ENCODE measurements at places on chromosomes 1 and 21.

DNA sequence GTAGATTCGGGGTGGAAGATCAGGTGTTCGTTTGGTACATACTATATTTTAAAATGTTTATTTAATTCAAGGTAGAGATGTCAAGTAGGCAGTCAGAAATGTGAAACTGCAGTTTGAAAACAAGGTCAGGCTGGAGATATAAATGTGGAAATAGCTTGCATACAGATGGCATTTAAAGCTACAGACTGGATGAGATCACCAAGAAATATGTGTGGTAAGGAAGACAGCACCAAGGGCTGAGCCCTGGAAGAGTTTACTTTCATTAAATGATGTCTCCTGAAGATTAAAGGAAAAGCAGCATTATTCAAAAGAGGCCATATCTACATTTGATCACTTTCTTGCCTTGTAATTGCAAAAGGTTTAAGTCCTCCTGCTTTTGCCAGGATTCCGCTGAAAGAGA, 271.3 kb downstream of the PTBP2 start:
- no peak for DNase-seq

DNA sequence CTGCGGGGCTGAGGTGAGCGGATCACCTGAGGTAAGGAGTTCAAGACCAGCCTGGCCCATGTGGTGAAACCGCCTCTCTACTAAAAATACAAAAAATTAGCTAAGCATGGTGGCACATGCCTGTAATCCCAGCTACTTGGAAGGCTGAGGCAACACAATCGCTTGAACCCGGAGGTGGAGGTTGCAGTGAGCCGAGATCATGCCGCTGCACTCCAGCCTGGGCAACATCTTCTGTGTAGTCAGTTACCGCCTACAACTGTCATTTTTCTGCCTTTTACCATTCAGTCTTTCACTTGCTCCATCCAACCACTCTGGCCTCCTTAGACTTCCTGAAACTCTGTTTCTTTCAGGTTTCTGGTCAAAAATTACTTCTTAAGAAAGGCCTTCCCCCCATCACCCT, 2.2 kb downstream of the MYCBP start:
- no peak for DNase-seq

DNA sequence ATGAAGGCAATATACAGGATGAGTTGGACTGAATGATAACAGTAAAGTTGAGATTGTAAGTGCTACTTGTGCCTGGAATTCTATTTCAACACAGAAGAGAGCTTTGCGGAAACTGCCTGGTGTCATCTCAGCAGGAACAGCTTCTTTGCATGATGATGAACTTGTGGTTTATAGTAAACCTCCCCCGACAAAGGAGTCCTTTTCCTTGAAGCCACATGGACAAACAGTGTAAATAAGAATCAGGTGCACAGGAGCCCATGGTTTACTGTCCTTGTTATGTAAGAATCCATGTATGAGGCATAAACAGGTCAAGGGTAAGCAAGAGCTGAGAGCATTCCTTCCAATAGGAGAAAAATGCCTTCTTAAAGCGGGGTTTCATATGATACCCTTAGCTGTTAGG, 66.2 kb downstream of the PCNX2 start:
- DNase-seq = no peak

DNA sequence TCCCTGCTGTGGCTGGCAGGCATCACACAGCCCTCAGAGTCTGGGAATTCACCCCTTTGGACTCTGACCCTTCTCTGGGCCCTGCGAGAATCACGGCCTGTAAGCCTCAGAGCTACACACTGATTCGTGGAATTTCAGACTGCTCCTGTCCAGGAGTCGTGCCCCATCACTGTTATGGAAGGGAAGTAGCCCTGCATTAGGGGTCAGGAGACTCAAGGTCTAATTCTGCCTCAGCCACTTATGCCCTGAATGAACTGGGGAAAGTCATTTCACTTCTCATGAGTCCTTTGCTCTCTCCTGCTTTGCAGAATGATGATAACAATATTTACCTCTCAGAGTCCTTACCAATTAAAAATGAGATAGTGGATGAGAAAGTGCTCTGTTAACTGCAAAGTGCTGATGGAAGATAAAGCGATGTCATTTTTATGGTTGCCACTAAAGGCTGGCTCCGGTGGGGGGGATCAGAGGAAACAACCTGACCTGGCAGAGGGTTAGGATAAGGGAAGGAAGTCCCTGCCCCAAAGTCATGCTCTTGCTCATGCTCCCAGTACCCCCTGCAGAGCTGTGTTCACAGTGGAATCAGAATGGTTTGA, 148.6 kb upstream of the CD34 start:
- DNase-seq = no peak

GRCh38 chr1:69502991-69503390, 64.7 kb upstream of the LRRC7 start:
- DNase-seq = no peak

DNA sequence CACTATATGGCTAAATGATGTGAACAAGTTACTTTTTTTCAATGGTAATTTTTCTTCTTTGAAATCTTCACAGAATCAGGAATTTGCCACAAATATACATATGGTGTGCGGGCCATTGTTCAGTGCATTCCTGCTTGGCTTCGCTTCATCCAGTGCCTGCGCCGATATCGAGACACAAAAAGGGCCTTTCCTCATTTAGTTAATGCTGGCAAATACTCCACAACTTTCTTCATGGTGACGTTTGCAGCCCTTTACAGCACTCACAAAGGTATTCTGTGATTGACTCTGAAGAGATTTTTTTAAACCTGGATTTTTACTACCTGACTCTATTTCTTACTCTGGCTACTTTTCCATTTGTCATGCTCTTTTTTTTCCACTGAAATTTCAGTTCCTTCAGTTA, 76.2 kb upstream of the KIAA1614 start:
- no peak for DNase-seq

DNA sequence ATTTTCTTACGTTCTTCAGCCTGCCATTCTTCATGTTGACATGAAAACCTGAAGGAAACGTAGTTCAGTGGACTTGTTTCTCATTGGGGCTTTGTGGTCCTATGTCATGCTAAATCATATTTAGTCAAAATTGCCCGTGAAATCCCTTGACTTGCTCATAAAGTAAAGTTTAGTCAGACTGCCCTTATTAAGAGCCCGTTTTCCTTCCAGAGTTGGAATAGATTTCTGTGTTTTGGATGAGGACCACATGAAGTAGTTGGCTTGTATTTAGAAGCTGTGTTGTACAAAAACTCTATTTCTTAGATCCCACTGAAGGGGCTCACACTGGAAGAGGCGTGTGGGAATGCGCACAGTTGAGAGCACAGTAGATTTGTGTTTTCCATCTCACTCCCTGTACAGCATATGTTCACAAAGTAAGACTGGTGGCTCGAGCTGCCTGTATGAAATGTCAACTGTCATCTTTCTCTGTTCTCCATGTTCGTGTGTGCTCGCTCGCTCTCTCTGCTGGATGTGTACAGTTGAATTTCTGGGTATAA, 42.4 kb downstream of the CAMTA1 start:
- no peak for DNase-seq

DNA sequence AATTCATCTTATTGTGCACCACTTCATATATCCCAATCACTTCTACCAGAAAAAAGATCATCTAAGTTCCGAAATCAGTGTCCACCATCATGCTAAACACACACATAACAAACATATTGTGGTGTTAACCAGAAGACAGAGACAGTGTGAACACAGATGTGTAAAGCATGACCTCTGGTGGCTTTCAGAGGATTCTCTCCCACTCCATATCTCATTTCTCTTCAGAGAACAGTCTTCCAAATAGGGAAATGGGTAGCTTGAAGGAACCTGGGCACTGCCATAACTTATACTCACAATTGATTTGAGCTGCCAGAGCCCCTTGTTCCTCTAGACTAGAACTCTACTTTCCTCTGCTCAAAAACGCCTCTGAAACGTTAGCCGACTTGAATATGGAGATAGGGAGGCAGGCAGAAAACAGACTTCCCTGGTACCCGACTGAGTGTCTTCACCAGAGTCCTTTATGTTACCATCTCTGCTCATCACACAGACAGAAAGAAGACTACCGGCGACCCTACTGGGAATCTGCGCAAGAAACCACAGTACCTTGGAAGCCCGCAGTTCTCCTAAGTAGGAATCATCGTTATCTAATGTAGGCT, 1.8 kb upstream of the ELAPOR1 start:
- DNase-seq = no peak

DNA sequence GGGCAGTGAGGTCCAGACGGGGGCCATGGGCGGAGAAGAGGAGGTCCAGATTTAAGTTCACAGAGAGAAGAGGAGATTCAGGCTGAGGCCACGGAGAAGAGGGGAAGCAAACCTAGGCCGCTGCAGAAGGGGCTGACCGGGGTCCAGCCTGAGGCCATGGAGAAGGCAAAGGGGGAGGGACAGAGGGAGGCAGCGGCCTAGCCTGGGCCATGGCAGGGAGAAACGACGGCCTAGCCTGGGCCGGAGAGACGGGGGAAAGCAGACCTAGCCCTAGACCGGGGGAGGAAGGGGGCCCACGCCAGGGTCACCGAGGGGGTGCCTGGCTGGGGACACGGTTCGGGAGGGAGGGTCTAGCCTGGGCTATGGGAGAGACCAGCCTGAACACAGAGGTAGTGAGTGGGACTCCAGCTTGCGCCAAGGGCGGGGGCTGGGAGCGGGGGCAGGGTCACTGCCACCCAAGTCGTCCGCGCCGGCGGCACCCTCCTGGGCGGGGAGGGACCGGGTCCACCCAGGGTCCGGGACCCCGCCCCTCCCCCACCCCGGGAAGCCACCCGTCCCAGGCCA, 459 bp downstream of the CAPZB start:
- no peak for DNase-seq

- DNase-seq = no peak
These were observed 387.2 kb downstream of the NCAM2 start for GRCh38 chr21:21385404-21385803.
